Activated T-cell treated with anti-CD3 and anti-CD28 coated beads, Interleukin-2, amount 50 U/mL, for 72 hours (primary cell): ENCODE measurements at places on chromosomes 11 and 22. TPM values are rescaled to one million over a fixed set of nuclear protein-coding genes. Genes with fewer than 3 reads are reported as not detected.

The KIRREL3 gene
- total RNA-seq, result not detected

The C11orf91 gene
- not detected for total RNA-seq

The ROM1 gene
- 5.1 TPM for total RNA-seq

GRCh38 chr11:130535520-130535919 is 87.1 kb downstream of the ADAMTS15 start:
- H3K36me3 ChIP-seq, result no peaks in the 10 kb centered on the region
- H3K4me1 ChIP-seq, result no peaks in the 10 kb centered on the region
- no peak overlapping the region for H3K27ac ChIP-seq
- no peak overlapping the region for H3K4me3 ChIP-seq
- DNase-seq, result no peak

GRCh38 chr11:96341211-96342013 is 1.6 kb downstream of the MAML2 start:
- no peaks in the 10 kb centered on the region for H3K27me3 ChIP-seq
- peaks cover 48% of the 10 kb centered on the region for H3K4me1 ChIP-seq
- peak; percentile 79 for DNase-seq
- H3K27ac ChIP-seq, result peak overlapping the region; percentile 98

The TRPM5 gene
- 0.07 TPM for total RNA-seq

- H3K4me1 ChIP-seq, result peaks cover 13% of the 10 kb centered on the region
- DNase-seq, result no peak
- no peaks in the 10 kb centered on the region for H3K27me3 ChIP-seq
- peaks cover 4% of the 10 kb centered on the region for H3K36me3 ChIP-seq
- no peak overlapping the region for H3K27ac ChIP-seq
Measured at GRCh38 chr11:108897916-108898315, 233.0 kb downstream of the DDX10 start.

GRCh38 chr11:94747146-94747545 is 21.0 kb upstream of the AMOTL1 start:
- H3K36me3 ChIP-seq, result no peaks in the 10 kb centered on the region
- H3K27ac ChIP-seq, result no peak overlapping the region
- no peaks in the 10 kb centered on the region for H3K4me1 ChIP-seq

The ARHGAP20 gene
- 0.38 TPM for total RNA-seq

The MRGPRE gene
- total RNA-seq, result not detected

The CCDC87 gene
- total RNA-seq, result 0.21 TPM

The TPBGL gene
- total RNA-seq, result 0.14 TPM

- no peaks in the 10 kb centered on the region for H3K4me1 ChIP-seq
- no peaks in the 10 kb centered on the region for H3K27me3 ChIP-seq
- no peak for DNase-seq
- no peak overlapping the region for H3K27ac ChIP-seq
- peaks cover 3% of the 10 kb centered on the region for H3K36me3 ChIP-seq
Measured at GRCh38 chr11:28289444-28289843, 181.3 kb downstream of the METTL15 start.

The LARGE2 gene
- total RNA-seq, result 1.4 TPM

GRCh38 chr11:67332081-67332691 is 21.2 kb downstream of the POLD4 start:
- H3K4me1 ChIP-seq, result no peaks in the 10 kb centered on the region
- no peak overlapping the region for H3K4me3 ChIP-seq
- no peaks in the 10 kb centered on the region for H3K27me3 ChIP-seq
- DNase-seq, result no peak

- DNase-seq, result no peak
- peaks cover 17% of the 10 kb centered on the region for H3K27me3 ChIP-seq
- no peak overlapping the region for H3K27ac ChIP-seq
- H3K4me1 ChIP-seq, result no peaks in the 10 kb centered on the region
- no peak overlapping the region for H3K4me3 ChIP-seq
- H3K36me3 ChIP-seq, result no peaks in the 10 kb centered on the region
Measured at GRCh38 chr11:124896071-124896750, 1.5 kb downstream of the ROBO4 start.

The PHOX2A gene
- total RNA-seq, result not detected

DNA sequence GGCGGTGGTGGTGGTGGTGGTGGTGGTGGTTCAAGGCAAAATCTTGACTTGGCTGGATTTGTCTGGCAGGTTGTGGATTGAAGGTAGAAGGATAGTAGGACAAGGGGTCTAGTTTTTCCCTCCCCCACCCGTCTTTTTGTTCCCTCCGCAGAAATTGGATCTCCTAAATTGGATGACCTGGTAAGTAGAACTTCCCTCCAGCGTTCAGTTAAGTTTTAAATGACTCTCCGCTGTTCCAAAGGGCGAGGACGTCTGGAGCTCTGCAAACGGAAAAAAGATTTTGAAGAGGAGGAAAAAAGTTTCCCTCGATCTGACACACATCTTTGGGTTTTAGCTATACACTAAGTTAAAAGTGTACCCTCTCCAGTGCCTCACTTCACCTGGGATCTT is 422 bp upstream of the LGR4 start:
- peaks cover 48% of the 10 kb centered on the region for H3K27me3 ChIP-seq
- peak overlapping the region; percentile 90 for H3K4me3 ChIP-seq
- H3K36me3 ChIP-seq, result peaks cover 3% of the 10 kb centered on the region

GRCh38 chr22:33969045-33969444 is 48.8 kb upstream of the LARGE1 start:
- no peaks in the 10 kb centered on the region for H3K27me3 ChIP-seq
- no peak for DNase-seq
- no peak overlapping the region for H3K27ac ChIP-seq
- H3K36me3 ChIP-seq, result no peaks in the 10 kb centered on the region

The FOLR1 gene
- total RNA-seq, result not detected

DNA sequence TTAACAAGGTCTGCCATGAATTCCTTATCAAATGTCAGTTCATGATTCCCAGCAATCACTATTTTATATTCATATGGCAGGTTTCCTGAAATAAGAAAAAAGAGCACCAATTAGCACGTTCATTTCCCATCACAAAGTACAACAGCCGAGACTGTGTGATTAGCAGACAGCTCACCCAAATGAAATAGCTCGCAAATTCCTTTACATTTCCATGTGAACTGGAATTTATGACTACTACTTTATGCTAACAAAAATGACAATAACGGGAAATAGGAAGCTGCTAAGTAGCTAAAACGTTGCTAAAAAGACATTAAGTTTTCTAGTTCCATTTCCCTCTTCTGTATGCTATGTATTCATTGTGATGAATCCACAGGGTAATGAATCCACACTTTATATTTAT is 90.7 kb downstream of the MPPED2 start:
- H3K36me3 ChIP-seq, result no peaks in the 10 kb centered on the region
- no peak overlapping the region for H3K4me3 ChIP-seq
- DNase-seq, result no peak
- H3K27me3 ChIP-seq, result no peaks in the 10 kb centered on the region
- no peaks in the 10 kb centered on the region for H3K4me1 ChIP-seq
- no peak overlapping the region for H3K27ac ChIP-seq

The GCAT gene
- 14.9 TPM for total RNA-seq

DNA sequence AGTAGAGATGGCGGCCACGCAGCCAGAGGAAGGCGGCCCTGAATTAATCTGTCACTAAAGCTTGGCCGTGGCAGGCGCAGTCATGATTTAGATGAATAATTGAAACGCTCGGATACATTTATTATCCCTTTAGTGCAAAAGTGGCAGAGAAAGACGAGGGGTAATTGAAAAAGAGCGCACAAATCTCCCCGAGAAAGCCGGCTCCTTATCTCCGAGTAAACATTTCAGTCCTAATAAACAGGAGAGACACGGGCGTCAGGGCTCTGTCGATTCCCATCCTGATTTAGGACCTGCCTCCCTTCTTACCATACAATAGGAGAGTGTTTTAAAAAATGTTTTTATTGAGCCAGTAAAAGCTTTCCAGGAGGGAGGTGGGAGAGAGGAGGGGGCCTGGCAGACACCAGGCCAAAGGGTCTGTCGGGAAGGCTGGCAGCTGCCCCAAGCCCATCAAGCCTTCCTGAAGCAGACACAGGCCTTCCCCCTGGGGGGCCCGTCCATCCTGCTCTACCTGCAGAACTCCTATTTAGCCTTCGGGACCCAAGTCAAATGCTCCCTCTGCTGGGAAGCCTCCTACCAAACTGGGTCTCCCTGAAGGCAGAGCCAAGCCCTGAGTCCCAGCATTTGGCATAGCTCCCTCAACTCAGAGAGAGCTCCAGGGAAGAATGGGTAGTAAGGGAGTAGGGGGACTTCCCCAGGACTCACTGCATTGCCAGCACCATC is 22.8 kb downstream of the OTUB1 start:
- H3K4me1 ChIP-seq, result peaks cover 16% of the 10 kb centered on the region
- no peak for DNase-seq
- H3K27ac ChIP-seq, result no peak overlapping the region
- peaks cover 31% of the 10 kb centered on the region for H3K27me3 ChIP-seq

The SERPINH1 gene
- 20.4 TPM for total RNA-seq

- H3K36me3 ChIP-seq, result peaks cover 4% of the 10 kb centered on the region
- no peak for DNase-seq
- H3K27ac ChIP-seq, result peak overlapping the region; percentile 13
- H3K4me1 ChIP-seq, result peaks cover 62% of the 10 kb centered on the region
- H3K4me3 ChIP-seq, result no peak overlapping the region
- H3K27me3 ChIP-seq, result no peaks in the 10 kb centered on the region
Measured at GRCh38 chr22:40387746-40388145, 17.4 kb downstream of the SGSM3 start.

DNA sequence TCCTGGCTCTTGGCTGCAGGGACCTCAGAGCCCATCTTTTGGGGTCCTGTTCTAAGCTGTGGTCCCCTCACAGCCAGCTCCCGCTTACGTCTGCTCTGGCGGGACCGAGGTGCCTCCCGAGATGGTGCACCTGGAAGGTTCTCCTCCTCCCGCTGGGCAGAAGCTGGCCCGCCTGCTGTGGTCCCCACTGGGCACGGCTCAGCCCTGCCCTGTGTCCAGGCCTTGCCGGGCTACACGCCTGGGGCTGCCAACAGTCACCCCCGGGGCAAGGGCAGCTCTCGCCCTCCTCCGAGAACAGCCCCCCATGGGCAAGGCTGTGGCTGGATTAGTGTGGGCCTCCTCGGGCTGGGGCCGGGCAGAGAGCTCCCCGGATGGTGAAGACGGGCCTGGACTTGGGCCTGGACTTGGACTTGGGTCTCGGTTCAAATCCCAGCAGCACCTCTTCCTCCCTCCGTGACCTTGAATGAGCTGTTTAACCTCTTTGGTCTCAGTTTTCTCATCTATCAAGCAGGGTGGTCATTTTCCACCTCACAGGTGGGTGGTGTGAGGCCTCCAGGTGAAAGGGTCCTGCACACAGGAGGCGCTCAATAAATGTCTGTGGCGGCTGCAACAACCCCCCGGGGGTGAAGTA is 998 bp downstream of the BAIAP2L2 start:
- peak overlapping the region; percentile 74 for H3K27ac ChIP-seq
- no peak for DNase-seq
- H3K27me3 ChIP-seq, result no peaks in the 10 kb centered on the region
- H3K36me3 ChIP-seq, result no peaks in the 10 kb centered on the region

DNA sequence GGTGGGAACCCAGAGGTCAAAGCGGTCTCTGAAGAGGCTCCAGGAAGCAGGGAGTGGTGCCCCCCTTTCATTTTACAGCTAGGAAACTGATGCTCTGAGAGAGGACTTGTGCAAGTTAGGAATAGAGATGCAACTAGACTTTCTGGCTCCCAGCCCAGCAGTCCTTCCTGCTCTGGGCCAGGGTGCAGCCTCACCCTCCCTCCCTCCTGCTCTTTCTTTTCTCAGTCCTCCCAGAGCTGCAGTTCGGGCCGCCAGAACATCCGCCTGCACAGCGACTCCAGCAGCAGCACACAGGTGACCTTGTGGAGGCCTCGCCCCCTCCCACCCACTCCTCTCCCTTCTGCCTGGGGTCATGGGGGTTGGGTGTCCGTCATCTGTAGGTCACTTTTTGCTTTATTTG is 51.5 kb downstream of the LHFPL7 start:
- no peaks in the 10 kb centered on the region for H3K36me3 ChIP-seq
- no peak overlapping the region for H3K4me3 ChIP-seq
- H3K4me1 ChIP-seq, result no peaks in the 10 kb centered on the region
- DNase-seq, result no peak
- no peaks in the 10 kb centered on the region for H3K27me3 ChIP-seq
- H3K27ac ChIP-seq, result no peak overlapping the region

- no peak for DNase-seq
- H3K27ac ChIP-seq, result no peak overlapping the region
- H3K4me1 ChIP-seq, result peaks cover 31% of the 10 kb centered on the region
Measured at GRCh38 chr11:128187835-128188234, 399.5 kb downstream of the ETS1 start.

DNA sequence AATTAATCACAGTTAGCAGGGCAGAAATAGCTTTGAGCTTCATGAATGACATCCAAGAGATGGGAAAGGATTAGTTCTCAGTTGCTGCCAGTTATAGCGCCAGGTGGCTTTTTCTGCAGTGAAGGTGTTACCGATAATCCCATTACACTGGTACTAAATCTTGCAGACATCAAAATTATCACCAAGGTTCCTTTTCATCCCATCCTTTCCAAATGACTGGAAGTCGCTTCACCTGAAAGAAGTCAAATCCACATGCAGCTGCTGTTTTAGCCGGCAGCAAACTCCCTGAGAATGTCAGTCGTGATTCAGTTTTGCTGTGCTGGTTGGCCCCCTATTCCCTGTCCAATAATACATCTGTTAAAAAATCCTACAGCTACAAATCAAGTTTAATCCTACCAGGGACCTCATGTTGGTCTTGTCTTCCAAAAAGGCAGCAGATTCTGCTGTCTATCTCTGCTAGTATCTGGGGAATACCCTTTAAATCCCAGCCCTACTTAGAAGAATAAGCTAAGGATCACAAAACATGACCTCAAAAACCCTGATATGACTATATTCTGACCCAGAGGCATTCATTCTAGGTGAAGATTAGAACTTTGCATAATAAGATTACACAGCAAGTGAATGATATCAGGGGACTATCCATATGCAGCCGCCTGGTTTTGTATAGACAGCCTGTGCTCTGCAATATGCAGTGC is 31.7 kb downstream of the IMMP1L start:
- peak overlapping the region; percentile 68 for H3K27ac ChIP-seq
- H3K4me1 ChIP-seq, result peaks cover 5% of the 10 kb centered on the region
- no peak for DNase-seq

GRCh38 chr22:48336339-48337060 is 1491.2 kb downstream of the BRD1 start:
- H3K4me3 ChIP-seq, result no peak overlapping the region
- H3K27me3 ChIP-seq, result no peaks in the 10 kb centered on the region
- H3K36me3 ChIP-seq, result no peaks in the 10 kb centered on the region
- no peak overlapping the region for H3K27ac ChIP-seq
- H3K4me1 ChIP-seq, result no peaks in the 10 kb centered on the region
- DNase-seq, result no peak

The JHY gene
- 5.5 TPM for total RNA-seq

The SPDYC gene
- not detected for total RNA-seq

The FAM83F gene
- 0.89 TPM for total RNA-seq

The PGR gene
- total RNA-seq, result not detected

The MICAL3 gene
- total RNA-seq, result 26.0 TPM

DNA sequence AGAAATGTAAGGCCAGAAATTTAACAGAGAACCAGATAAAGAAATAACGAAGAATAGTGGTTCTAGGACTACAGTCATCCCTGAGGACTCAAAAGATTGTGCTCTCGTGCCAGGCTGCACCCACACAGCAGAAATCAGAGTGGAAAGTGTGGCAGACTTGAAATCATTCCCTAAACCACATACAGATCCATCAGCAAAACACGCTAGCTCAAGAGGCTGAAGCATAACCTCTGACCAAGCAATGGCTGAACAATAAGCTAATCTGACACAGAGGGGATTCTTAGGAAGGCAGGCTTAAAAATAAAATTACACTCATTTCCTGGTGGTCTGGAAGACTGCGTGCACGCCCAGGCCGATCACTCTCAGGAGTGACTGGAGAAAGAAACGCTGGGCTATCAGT is 19.0 kb downstream of the NCF4 start:
- no peak overlapping the region for H3K4me3 ChIP-seq
- DNase-seq, result no peak
- no peaks in the 10 kb centered on the region for H3K27me3 ChIP-seq
- H3K36me3 ChIP-seq, result peaks cover 26% of the 10 kb centered on the region

The MS4A15 gene
- total RNA-seq, result not detected
